ENCODE measurements at places on chromosomes 3 and 15. TPM values are rescaled to one million over a fixed set of nuclear protein-coding genes. Genes with fewer than 3 reads are reported as not detected.

DNA sequence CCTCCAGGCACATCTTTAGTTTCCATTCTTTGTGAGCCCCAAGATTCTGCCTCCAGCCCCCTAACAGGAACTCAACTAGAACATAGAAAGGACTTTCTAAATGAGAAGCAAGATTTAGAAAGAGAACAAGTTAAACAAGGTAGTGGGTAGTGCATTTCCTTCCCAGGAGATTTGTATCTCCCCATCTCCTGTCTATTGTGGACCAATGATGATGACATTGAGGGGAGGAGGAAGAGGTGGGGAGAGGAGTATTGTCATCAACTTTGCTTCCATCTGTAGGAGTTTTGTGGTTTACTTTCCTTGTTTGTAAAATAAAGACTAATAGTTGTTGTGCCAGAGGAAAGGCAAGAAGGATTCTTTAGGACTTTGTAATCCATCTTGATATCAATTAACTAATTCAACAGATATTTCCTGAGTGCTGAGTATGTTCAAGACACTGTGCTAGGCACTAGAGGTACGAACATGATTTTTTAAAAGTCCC lies 235.3 kb upstream of the ROPN1 start:
- no peaks in the 10 kb centered on the region for H3K27me3 ChIP-seq
- no peaks in the 10 kb centered on the region for H3K4me1 ChIP-seq
- no peak overlapping the region for H3K27ac ChIP-seq
- H3K4me3 ChIP-seq, result no peak overlapping the region

GRCh38 chr3:151278230-151278629 lies at the start of gene P2RY14:
TSS of gene P2RY14 (minus strand) at chr3:151278542. CDS start at chr3:151214316, 64,226 bp downstream.
- no peak for DNase-seq
- H3K4me3 ChIP-seq, result peak within 1 kb of the TSS; percentile 33
- H3K27ac ChIP-seq, result peak within 1 kb of the TSS; percentile 52
- H3K4me1 ChIP-seq, result peaks cover 30% of the 10 kb centered on the region
- H3K27me3 ChIP-seq, result no peaks in the 10 kb centered on the region

DNA sequence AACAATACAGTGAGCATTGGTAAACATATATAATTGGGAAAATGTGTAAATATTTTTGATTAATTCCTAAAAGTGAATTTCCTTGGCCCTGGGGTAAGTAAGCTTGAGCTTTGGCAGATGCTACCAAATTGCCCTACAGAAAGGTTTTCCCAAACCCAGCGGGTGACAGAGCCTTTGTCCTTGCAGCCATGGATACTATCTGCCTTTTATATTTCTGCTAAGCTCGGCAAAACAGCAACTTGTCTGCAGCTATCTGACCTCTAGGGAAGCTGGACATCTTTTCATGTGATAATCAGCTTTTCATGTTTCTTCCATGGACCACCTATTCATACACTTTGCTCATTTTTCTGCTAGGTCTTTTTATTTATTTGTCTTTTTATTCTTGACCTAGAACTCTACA lies 64.7 kb upstream of the SEC22A start:
- no peak overlapping the region for H3K4me3 ChIP-seq
- no peaks in the 10 kb centered on the region for H3K27me3 ChIP-seq
- no peak for DNase-seq

Gene LRRC31
- 7.8 TPM for polyA plus RNA-seq

Gene CPNE9
- polyA plus RNA-seq, result not detected

Gene PSTPIP1
- 6.6 TPM for polyA plus RNA-seq

All from sigmoid colon (tissue), 7 donors.